Upper lobe of left lung (tissue), 6 donors: ENCODE measurements at places on chromosomes 4 and X. TPM values are rescaled to one million over a fixed set of nuclear protein-coding genes. Genes with fewer than 3 reads are reported as not detected.
A peak's percentile ranks its signal among the peaks of the same experiment; 100 is the strongest.

DNA sequence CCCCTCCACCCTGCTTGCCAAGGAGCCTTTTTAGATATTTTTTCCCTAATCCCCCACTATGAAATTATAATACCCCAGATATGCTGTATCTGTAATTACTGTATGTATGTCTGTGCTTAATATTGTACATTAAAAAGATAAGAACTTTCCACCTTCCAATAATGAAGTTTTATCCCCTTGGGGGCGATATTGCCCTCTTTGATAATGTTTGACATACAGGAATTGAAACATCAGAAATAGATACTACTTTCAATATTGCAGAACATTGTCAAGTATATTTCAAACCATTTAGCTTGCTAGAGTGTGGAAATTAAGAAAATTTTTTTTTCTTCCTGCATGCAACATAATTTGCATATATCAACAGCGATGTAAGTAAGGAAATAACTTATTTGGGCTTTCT is 58.9 kb downstream of the NAF1 start:
- no peak overlapping the region for H3K4me3 ChIP-seq
- no peaks in the 10 kb centered on the region for H3K4me1 ChIP-seq
- H3K27me3 ChIP-seq: no peaks in the 10 kb centered on the region
- DNase-seq: no peak
- no peak overlapping the region for H3K27ac ChIP-seq
- H3K36me3 ChIP-seq: no peaks in the 10 kb centered on the region

DNA sequence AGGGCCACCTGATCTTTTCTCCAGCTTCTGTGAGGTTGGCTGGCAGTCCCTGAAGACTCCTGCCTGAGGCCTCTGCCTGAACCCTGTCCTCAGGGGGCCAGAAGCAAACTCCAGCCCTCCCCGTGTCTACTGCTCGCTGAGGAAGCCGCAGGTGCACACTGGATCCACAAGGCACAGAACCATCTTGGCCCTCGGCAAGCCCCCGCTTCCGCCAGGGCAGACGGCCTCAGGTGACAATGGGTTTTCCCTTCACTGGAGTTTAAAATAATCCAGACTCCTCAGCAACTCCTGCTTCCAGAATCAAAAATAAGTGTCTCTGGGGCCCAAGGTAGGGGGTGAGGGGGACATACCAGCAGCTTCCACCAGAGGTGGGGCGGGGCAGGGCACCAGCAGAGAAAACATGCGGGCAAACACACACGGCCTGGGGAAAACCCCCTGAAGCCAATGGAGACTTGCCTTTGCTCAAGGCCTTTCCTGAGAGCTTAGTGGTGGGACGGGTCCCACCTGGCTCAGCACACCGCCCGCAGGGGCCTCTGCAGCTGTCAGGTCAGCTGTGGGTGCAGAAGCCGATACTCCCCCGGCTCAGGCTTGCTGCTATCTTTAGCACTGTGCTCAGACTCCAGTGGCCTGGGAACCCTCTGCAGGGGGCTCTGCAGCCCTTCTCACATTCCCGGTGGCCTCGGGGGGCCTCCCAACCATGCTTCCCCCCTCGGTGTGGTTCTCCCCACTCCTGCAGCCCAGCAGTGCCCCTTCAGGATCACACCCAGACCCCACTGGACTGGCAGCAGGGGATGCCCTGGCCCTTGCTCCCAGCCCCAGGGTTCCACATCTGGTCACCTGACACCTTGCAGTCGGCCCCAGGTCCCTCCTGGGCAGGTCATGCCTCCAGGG is 1.9 kb downstream of the MYL5 start:
- H3K27me3 ChIP-seq: no peaks in the 10 kb centered on the region
- H3K4me1 ChIP-seq: peaks cover 28% of the 10 kb centered on the region
- H3K27ac ChIP-seq: no peak overlapping the region
- no peak overlapping the region for H3K4me3 ChIP-seq

DNA sequence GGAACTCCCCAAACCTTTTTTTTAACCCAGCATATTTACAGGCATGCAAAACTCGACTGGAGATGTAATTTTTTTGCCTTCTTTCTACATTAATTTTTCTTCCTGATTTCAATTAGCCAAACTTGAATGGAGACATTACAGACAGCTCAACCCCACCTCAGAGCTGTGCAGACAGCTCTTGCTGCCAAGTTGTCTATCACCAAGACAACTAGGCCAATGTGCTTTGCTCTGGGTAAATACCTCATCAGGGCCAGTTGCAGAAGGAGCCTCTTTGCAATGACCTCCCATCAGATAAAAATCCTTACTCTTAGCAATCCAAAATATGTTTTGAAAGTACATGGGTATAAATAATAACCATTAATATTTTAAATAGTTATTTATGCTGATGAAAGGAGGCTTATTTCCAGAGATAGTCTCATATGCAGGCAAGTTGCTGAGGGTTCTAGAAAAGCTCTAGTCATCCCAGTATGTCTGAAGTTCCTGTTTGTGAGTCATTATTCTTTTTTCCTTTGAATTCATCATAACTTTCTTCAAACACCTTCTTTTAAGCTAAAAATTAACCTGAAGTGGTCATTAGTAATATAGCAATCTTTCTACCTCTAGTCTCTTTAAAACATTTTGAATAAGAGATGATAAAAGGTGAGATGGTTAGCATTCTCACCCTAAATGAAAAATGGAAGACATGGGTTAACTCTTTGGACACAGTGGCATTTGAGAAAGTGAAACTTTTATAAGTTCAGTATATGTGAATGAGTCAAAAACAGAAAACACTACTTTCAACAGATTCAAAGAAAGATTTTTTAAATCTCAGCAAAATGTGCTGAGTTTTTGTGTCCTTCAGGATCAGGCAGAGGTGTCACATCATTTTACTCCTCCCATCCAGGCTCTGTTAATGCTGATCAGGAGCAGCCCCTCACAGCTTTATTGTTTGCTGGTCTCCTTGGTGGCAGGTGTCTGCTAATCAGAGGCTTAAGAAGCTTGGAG is 475.5 kb upstream of the FGF16 start:
- no peak for DNase-seq
- H3K4me1 ChIP-seq: no peaks in the 10 kb centered on the region
- H3K36me3 ChIP-seq: no peaks in the 10 kb centered on the region
- no peaks in the 10 kb centered on the region for H3K27me3 ChIP-seq
- H3K4me3 ChIP-seq: no peak overlapping the region
- no peak overlapping the region for H3K27ac ChIP-seq

DNA sequence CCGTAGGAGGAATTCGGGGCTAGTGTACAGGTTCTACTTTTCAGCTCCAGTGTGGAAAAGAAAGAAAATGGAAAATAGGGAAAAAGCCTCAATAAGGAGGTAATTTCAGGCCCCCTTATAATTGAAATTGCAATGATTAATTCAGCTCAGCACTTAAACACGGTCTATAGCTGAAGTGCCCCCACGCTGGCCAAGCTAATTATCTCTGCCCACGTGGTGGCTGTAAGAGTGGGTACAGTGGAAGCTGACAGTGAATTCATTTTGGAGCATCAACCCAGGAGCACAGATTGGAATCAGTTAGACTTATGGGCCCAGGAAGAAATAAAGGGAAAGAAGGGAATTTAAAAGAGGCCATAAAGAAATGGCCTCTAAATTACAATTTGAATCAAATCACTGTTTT is 631.1 kb upstream of the CPEB2 start:
- H3K27ac ChIP-seq: no peak overlapping the region
- no peak for DNase-seq
- no peak overlapping the region for H3K4me3 ChIP-seq
- no peaks in the 10 kb centered on the region for H3K27me3 ChIP-seq
- no peaks in the 10 kb centered on the region for H3K36me3 ChIP-seq

- no peak overlapping the region for H3K4me3 ChIP-seq
- no peaks in the 10 kb centered on the region for H3K4me1 ChIP-seq
- no peaks in the 10 kb centered on the region for H3K36me3 ChIP-seq
- no peaks in the 10 kb centered on the region for H3K27me3 ChIP-seq
- no peak overlapping the region for H3K27ac ChIP-seq
Measured at GRCh38 chrX:135327299-135327698, 18.0 kb downstream of the ETDC start.

DNA sequence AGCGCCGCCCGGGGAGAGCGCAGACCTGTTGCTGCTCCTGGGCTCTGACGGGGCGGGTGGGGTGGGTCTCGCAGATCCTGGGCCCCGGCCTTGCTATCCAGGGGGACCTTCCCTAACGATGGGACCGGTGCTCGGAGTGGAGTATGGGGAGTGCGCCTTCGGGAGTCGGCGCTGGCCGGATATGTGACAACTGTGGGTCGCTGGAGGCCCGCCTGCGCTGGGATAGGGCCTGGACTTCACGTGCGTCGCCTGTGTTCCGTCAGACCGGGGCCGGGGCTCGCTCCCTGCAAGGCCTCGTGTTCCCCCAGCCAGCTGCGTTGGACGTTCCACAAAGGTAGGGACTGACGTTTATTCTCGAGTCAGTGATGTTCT is 1.3 kb downstream of the TBL1X start:
- peaks cover 23% of the 10 kb centered on the region for H3K4me1 ChIP-seq
- no peaks in the 10 kb centered on the region for H3K27me3 ChIP-seq
- no peaks in the 10 kb centered on the region for H3K36me3 ChIP-seq
- DNase-seq: peak; percentile 44
- H3K27ac ChIP-seq: peak overlapping the region; percentile 72

DNA sequence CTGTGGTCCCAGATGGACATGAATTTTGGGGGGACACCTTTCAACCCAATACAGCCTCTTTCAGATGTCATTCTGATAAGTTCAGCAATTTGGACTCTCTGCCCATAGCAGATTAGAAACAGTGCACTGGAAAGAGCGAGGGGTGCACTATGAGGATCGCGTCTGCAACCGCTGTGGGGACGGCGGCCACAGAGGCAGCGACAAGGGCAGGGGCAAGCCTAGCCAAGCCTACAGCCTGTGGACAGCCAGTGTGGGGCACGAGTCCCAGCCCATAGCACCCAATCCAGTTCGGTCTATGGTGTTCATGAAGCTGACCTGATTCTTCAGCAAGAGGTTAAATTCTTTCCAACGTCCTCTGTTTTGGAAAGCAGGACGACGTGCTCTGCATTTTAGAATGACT is 9.7 kb upstream of the NSG1 start:
- H3K4me1 ChIP-seq: no peaks in the 10 kb centered on the region
- H3K27me3 ChIP-seq: no peaks in the 10 kb centered on the region
- H3K36me3 ChIP-seq: no peaks in the 10 kb centered on the region
- H3K4me3 ChIP-seq: no peak overlapping the region

DNA sequence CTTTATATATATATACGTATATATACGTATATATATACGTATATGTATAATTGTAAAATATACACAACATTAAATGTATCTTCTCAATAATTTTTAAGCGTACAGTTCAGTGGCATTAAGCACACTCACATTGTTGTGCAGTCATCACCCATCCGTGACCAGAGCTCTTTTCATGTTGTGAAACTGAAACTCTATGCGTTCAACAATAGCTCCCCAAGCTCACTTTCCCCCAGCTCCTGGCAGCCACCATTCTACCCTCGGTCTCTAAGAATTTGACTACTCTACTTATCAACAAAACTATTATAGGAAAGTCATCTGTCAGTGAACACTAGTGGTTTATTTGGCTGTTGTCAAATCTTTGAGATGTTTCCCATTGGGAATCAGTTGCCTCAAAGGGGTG is 621.8 kb upstream of the GALNT7 start:
- no peak for DNase-seq
- no peaks in the 10 kb centered on the region for H3K4me1 ChIP-seq
- no peaks in the 10 kb centered on the region for H3K27me3 ChIP-seq
- no peak overlapping the region for H3K4me3 ChIP-seq

- no peaks in the 10 kb centered on the region for H3K27me3 ChIP-seq
- no peak overlapping the region for H3K27ac ChIP-seq
- DNase-seq: no peak
- H3K36me3 ChIP-seq: no peaks in the 10 kb centered on the region
- no peak overlapping the region for H3K4me3 ChIP-seq
- H3K4me1 ChIP-seq: peaks cover 16% of the 10 kb centered on the region
Measured at GRCh38 chrX:114582264-114582632, 1.6 kb upstream of the HTR2C start.

The VCX3A gene
- not detected for total RNA-seq

GRCh38 chr4:71867598-71867997 is 83.7 kb upstream of the GC start:
- no peak for DNase-seq
- no peaks in the 10 kb centered on the region for H3K36me3 ChIP-seq
- H3K4me1 ChIP-seq: no peaks in the 10 kb centered on the region
